Stimulated activated CD8-positive, alpha-beta memory T cell treated with anti-CD3 and anti-CD28 coated beads, Interleukin-12 subunit alpha, Interleukin-12 subunit beta, amount 100 ng/mL, for 1 hour (primary cell): ENCODE measurements at places on chromosomes 3 and 15.

- DNase-seq = no peak
Observed at GRCh38 chr15:85950101-85950500, 129.6 kb upstream of the AGBL1 start.

GRCh38 chr3:66394019-66394752 lies 106.6 kb downstream of the LRIG1 start:
- DNase-seq = peak; percentile 27

DNA sequence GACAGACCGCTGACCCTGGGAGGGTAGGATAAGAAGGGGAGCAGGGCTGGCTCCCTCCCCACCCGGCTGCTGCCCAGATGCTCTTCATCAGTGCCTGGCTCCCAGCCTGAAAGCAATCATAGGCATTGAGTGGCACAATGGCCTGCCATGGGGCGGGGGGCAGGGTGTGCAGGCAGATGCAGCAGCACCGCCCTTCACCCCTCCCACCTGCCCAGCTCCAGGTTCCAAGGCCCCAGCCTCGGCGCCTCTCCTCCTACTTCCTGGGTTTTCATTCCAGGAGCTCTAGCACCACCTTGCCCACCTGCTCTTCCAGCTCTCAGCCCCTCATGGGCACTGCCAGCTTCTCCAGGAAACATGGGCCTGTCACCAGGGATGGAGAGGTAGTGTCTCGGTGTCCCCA lies 101.7 kb downstream of the MEGF11 start:
- no peak for DNase-seq

GRCh38 chr3:133364704-133365103 lies 35.2 kb upstream of the BFSP2 start:
- DNase-seq = no peak

GRCh38 chr3:188584162-188584529 lies 430.2 kb downstream of the LPP start:
- DNase-seq = no peak
